ENCODE measurements at places on chromosomes 4 and X.

DNA sequence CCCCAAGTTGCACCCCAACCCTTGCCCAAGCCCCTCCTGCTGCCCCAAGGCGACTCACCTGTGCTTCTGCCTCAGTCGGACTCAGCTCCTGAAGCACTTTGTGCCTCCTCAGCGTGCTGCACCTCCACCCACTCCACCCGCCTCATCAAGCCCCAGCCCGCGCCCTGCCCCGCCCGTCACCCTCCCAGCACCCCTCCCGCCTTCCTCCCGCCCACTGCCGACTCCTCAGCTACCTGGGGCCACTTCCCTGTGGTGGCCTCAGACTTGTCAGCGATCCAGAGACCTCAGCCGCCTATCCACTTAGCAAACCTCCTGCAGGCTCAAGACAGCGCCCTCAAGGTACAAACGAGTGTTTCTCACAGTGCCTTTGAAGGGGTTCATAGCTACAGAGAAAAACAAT is 19.6 kb upstream of the IQCM start:
- no peak for DNase-seq

GRCh38 chr4:108227923-108228322 is 59.2 kb upstream of the LEF1 start:
- DNase-seq: no peak

DNA sequence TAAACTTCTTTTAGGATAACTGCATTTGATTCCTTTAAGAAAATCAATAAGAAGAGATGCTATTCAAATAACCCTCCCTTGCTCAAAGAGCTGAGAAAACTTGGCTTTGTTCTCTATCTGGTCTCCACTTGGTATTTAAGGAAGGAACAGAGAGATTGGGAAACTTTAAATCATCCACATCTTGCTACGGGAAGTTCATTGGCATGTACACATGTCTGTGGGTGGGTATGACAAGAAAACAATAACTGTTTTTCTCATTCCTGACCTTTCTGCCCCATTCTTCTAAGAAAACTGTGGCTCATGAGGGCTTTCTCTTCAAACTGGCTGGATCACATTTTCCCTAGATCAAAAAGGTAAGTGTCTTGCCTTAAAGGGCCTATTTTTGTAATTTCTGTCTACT is 6.0 kb downstream of the SEL1L3 start:
- DNase-seq: no peak

- DNase-seq: no peak
These were observed 8.1 kb upstream of the TBC1D1 start for GRCh38 chr4:37882665-37883296.

GRCh38 chr4:125626946-125627345 is 312.2 kb downstream of the FAT4 start:
- DNase-seq: no peak

DNA sequence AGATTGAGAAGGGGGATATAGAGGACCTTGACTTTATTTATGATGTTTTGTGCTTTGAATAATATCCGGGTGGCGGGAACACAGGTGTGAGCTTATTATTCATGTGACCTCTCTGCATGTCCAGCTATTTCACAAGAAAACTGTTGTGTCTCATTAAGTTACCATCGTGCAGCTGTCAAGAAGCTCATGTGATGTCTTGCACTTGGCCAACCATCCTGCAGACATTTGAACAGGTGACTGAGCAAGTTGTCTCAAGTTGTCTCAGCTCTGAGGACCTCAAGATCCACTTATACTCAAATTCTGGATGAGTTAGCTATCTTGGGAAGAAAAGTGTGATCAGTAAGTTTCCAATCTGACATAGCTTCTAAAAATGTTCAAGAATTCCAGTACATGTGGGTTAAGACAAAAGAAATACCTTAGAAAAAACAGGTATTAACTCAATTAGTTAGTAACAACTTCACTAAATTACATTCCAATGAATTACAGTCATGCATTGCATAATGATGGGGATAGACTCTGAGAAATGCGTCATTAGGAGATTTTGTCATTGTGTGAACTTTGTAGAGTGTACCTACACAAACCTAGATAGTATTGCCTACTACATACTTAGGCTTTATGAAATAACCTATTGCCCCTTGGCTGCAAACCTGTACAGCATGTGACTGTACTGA is 462.2 kb downstream of the INPP4B start:
- no peak for DNase-seq

DNA sequence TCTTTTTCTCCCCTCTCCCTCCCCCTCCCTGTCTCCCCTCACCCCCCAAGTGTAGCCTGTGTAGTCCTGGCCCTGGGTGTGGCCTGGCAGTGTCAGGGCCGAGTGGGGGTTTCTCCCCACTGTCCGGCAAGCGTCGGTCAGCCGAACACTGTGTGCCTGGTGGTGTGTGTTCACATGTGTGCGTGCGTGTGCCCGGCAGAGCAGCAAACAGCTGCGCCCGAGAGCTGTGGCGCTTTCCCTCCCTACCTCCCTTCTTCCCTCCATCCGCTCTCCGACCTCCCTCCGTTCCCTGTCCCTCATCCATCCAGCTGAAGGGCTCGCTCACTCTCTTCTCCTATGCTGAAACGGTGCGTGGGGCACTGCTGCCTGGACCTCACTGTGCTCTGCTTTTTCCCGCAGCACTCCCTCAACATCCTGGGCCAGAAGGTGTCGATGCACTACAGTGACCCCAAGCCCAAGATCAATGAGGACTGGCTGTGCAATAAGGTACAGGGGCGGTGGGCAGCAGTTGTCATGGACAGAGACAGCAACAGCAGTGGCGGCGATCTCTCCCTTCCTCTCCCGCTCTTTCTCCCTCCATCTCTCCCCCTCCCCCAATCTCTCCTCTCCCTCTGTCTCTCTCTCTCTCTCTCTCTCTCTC is 17.4 kb upstream of the UBA1 start:
- DNase-seq: no peak

All from Panc1 (cell line).